Ureter (tissue), 1 donor: ENCODE measurements at places on chromosomes 2 and 18.

DNA sequence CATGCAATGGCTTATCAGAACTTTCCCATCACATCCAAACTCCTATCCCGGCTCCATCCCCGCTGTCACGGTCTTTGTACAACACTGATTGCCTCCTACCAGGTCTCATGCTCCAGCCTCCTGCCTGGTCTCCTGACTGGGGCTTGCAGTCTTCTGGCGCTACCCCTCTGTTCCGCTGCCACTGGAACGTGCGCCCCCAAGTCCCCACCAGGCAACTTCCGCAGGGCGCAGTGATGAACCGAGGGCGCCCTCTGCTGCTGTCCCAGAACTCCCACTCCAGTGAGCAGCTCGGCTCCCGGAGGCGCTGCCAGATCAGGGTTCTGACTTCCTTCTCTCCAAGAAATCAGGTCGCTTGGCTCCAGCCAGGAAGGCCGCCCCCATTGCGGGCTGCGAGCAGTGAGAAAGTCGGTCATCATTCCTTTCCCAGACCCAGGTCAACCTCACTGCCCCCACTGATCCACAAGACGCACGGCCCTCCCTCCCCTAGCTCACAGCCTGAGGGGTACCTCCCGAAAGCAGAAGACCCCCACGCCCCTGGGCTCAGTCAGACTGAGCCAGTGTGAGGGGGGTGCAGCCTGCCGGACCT is 43.9 kb upstream of the RAB11FIP5 start:
- DNase-seq = peak; percentile 62

DNA sequence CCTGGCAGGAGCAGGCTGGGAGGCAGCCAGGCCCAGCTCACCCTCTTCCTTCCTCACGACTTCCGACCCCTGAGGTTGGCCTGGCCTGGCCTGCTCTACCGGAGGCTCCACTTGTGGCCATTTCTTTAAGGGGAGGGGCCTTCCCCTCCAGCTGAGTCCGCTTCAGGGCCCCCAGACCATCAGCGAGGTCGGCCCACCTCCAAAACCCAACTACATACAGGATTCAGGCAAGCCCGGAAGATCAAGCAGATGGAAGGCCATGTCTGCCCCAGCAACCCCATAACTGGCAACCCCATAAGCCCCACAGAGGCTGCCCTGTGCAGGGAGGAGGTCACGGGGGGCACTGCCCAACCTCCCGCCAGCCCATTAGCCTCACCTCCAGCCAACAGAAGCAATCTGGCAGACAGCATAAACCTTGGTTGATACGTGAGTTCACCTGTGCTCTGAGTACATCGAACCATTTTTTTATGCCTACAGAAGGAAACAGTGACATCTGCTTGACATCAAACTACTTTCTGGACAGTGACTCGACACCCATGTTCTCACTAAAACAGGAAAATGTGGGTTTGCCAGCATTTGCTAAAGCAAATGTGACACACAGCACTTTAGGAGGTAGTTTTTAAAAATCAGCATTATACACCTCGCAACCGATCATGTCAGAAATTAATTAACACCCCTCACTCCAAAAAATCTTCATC is 98.9 kb downstream of the EIPR1 start:
- DNase-seq = no peak

- DNase-seq = no peak
Observed at GRCh38 chr2:215003001-215003400, 135.4 kb downstream of the ABCA12 start.

- no peak for DNase-seq
Observed at GRCh38 chr18:2102022-2102421, 469.3 kb downstream of the METTL4 start.

DNA sequence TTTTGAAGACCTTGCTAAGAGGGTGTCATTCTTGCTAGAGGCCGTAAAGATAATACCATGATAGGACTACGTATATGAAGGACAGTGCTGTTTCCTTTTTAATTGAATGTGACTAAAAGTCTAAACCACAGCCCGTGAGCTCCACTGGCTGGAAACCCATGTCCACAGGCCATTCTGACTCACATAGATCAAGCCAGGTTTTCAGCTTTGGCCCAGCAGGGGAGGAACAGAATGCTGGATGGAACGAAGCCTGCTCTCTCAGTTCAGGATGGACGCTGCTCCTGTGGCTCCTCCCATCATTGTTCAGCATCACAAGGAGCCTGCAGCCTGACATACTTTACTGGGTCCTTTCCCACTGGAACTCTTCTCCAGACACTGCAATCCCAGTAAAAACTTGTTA is 47.6 kb downstream of the ALPK2 start:
- DNase-seq = no peak

- DNase-seq = no peak
Observed at GRCh38 chr2:10266133-10266620, 36.5 kb upstream of the HPCAL1 start.

GRCh38 chr2:207487650-207488311 is 42.0 kb upstream of the CREB1 start:
- no peak for DNase-seq

DNA sequence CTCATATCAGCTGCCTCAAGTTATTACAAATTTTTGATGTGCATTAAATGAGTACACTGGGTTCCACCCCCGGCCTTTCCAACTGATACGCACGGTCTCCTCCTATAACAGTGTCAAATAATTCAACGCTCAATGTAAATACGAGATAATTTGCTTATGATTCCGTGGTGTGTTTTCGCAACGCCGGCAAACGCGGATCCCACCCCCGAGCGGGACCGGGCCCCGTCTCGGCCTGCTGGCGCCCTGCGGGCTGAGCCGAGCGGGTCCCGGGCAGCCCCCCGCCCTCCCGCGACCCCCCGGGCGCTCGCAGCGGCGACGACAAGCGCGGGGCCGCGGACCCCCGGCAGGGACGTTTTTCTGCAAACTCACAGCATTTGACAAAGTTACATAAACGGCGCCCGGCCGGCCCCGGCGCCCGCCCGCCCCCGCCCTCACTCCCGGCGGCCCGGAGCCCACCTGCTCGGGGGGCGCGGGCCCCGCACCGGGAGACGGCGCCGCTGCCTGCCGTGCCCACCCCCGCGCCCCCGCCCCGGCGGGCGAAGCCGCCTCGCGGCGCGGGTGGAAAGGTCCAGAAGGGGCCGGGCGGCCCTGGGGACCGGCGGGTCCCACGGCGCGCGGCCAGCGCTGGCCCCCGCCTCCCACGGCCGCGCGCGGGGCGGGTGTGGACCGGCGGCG is 762 bp downstream of the HDAC4 start:
- DNase-seq = no peak

DNA sequence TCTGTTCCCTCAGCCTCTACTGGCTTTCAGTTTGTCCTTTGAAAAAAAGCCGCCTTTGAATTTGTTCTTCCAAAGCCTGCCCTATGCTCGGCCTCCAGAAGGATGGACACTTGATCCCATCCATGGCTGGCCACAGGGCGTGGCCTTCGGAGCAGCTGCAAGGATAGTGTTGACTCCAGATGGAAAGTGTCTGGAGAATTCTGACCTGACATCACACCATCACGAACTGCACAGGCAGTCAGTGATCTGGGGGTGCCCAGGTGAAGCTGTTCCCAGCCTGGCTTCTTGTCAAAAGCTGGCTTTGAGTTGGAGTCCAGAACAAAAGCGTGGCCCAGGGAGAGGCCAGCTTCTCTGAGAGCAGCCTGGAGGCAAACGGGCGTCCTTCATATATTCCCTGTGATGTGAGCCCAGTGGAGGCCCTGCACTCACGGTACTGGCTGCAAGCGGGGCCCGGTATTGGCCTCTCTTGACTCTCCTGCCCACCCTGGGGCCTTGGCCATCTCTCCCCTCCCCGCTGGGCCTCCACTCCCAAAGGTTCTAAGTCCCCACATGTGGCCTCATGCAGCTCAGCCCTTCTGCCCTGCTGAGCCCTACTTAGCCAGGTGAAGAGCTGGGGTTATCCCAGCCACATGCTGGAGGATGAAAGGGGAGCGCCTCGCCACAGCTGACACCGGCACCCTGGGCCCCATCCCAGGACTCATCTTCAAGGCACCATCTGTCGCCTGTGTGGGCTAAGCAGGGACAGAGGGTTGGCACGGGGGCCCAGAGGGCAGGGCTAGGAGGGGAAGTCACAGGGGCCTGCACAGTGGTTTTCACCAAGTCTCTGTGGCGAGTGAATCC is 20.4 kb upstream of the ATOH8 start:
- no peak for DNase-seq

DNA sequence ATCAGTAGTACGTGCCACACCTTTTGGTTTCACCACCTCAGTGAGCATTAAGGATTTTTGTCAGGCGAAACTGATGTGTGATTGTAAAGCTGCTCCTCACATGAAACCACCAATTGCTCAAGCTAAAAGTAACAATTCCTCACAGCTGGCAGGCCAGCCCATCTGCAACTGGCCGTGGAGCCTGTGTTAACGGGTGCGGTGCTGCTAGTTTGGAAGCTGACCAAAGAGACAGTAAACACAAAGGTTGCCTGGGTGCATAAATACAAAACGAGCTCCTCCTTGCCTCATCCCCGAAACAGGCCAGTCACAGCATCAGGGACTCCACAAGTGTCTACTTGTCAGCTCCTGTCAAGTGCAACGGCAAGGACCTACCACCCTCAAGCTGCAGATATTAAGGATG is 32.0 kb downstream of the LGALSL start:
- no peak for DNase-seq

DNA sequence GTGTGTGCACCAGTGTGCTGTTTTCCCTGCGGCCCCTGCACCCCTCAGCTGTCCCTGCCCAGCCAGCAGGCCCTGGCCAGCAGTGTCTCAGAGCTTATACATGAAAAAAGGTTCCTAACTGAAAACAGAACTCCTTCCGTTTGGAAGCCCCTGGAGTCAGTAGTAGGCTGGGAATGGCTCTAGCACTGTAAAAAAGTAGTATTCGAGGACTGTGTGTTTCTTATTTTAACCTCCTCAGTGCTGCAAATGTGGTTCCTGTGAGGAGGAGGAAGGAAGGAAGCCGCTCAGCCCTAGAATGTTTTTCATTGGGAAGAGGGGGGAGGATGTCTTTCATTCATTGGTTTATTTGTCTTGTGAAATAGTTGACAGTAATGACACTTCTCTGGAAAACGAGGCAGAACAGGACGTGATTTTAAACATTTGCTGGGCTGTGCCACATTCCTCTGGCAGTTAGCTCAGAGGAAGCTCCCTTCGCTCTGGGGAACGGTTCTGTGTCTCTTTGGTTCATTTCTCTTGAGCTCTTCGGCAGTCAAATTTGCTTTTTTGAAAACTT is 103.5 kb downstream of the SPTBN1 start:
- no peak for DNase-seq

- DNase-seq = no peak
Observed at GRCh38 chr2:80070587-80070986, 234.0 kb downstream of the LRRTM1 start.

DNA sequence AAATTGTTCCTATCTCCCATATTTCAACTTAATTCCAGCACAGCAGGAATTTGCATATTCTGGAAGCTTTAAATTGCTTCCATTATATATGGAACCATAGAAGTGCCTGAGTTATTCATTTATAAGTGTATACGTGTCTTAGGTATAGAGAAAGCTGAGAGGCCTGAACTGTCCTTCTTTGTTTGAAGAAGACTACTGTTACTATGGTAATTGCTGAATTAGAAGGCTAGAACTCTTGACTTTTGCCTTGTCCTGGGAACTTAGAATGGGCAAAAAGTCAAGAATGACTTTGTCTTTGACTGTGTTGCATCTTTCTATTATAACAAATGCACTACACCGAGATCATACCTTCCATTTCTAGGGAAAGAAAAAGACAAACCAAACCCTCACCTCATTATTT is 15.7 kb downstream of the CAMKMT start:
- DNase-seq = no peak

DNA sequence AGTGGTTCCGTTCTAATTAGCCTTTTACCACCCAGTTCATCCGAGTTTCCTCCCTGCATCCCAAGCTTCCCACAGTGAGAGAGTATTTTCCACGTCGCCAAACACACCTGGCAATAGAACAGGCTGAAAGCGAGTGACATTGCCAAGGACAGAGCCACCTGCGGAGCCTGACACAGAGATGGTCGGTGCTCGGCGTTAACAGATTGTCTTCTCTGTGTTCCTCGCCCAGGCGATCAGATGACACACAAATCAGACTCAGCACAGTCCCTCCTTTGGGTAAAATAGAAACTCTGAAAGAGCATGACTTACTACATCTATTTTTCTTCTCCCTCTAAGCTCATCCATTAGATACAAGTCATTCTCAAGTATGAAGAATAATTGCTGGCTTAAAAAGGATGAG is 107.7 kb downstream of the CD226 start:
- DNase-seq = no peak

- no peak for DNase-seq
Observed at GRCh38 chr18:50151926-50152325, 43.0 kb downstream of the MYO5B start.

DNA sequence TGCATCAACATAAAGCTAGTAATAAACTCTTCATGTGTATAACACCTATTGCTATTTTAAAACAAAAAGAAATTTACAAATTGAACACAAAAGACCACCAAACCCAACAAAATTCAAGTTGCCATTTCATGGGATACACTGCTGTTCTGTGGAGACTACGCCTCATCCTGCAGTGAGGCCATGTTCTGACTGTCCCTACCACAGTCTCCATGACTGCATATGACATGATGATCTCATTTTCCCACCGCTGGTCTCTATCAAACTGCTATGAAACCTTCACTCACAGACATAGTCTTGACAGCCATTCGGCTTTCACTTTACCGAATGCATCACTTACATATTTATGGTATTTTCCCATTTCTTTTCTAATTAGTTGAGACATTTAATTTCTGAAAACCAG is 21.2 kb upstream of the VWA3B start:
- no peak for DNase-seq

DNA sequence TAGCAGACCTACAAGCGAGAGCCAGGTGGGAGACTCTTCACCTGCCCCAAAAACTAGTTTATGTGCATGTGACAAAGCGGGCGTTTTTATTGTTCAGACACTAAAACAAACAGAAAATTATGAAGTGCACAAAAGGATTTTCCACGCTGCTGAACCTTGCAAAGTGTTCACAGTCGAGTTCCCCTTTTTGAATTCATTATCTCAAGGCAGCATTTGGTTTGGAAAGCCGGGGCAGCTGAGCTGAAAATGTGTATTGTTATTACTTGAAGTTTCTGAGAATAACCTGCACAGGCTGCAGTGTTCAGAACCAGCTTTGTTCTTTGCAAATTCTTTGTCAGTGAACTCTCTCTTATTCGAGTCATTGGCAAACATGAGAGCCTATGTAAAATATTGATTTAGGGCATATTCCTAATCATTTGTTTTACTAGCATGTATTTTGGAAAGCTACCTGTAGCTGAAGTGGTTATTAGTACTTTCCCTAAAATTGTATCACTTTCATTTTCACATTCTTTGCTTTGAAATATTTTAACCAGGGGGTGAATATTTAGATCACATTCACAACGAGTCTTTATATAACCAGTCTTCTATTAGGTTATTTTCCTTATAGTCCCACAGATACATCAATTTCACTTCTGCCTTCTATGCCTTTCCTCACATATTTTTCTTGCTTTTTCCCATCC is 59.5 kb downstream of the LRRTM1 start:
- no peak for DNase-seq

- DNase-seq = no peak
Observed at GRCh38 chr2:183684686-183685085, 560.4 kb downstream of the NUP35 start.
